ENCODE measurements at places on chromosomes 13 and 19.

GRCh38 chr13:96992633-96993032 is 1.6 kb downstream of the OXGR1 start:
- DNase-seq, result no peak

DNA sequence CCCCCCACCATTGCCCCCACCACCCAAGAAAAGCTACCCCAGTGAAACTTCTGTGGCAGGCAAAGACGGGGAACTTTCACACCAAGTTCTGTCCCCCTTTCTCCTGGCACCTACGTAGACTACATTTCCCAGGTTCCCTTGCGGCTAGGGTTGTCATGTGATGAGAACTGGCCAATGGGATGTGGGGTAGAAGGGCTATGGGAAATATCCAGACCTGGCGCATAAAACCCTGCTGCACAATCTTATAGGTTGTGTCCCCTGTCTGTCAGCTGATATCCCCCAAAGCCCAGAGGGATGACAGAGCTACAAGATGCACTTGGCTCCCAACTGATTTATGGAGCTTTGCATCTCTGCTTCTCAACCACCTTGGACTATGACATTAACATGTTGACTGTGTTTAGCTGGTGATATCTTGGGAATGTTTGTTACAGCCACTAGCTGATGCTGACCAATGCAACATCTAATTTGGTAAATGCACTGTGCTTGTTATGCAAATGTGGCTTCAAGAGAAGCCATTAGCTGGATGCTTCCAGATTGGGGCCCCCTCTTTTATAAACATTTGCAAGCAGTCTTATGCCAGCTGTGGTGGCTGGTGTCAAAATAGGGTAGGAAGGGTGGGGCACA is 6.1 kb downstream of the SH2D3A start:
- DNase-seq, result no peak

- DNase-seq, result peak; percentile 13
These were observed 34.9 kb downstream of the PAK4 start for GRCh38 chr19:39160523-39160861.

GRCh38 chr13:30725326-30726085 is 9.8 kb upstream of the ALOX5AP start:
- no peak for DNase-seq

GRCh38 chr13:112934078-112934477 is 34.9 kb upstream of the MCF2L start:
- no peak for DNase-seq

- DNase-seq, result no peak
These were observed 683 bp upstream of the DIRAS1 start for GRCh38 chr19:2721570-2722540.

DNA sequence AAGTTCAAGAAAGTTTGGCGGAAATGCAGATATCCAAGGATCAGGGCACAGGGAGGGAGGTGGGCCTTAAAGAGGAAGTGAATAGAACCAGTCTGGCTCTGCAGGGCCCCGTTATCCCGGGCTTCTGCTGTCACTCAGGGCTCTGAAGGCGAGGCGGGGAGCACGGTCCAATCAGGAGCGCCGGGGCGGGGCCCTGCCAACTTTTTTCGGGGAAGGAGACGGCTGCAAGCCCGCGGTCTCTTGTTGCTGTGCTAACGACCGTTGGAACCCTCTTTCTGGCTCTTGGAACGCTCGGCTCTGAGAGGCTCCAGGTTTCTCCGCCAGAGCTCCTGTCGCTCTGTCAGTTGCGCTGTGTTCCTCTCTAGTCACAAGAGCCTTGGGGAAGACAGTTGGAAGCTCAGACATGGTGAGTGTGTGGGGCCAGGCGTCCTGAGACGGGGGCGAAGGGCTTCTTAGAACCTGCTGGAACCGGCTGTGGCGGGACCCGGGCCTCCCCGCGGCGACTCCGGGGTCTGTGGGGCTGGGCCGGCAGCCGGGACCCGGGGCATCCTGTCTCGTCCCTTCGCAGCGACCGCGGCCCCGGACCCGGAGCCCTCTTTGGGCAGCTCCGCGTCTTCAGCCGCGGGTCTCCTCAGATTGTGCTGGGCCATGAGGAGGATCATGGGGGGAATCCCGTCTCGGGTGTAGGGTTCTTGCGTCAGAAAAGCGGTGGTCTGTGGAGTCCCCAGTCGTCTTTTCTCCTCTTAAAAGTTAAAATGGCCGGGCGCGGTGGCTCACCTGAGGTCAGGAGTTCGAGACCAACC is 27.7 kb downstream of the ZNF844 start:
- peak; percentile 71 for DNase-seq

DNA sequence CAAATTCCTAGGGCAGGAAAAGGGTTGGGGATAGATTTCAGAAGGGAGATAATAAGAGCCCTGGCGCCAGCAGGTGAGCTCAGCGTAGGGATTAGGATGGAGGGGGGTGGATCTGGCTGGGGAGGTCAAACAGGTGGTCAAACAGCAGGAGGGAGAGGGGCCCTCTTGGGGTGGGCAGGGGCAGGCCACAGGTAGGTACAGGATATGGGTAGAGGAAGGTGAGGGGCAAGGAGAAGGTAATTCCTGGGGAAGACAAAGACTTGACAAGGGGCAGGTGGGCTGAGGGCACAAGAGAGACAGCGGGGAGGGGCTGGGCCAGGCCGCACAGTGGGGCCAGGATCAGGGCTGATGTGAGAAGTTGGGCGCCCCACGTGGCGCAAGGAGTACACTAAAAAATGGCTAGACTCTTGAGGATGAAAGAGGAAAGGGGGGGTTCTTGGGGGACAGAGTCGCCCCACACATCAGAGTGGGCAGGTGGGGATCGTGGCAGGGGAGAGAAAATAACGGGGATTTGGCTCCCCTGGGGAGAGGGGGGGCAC is 713 bp downstream of the KRI1 start:
- peak; percentile 26 for DNase-seq

DNA sequence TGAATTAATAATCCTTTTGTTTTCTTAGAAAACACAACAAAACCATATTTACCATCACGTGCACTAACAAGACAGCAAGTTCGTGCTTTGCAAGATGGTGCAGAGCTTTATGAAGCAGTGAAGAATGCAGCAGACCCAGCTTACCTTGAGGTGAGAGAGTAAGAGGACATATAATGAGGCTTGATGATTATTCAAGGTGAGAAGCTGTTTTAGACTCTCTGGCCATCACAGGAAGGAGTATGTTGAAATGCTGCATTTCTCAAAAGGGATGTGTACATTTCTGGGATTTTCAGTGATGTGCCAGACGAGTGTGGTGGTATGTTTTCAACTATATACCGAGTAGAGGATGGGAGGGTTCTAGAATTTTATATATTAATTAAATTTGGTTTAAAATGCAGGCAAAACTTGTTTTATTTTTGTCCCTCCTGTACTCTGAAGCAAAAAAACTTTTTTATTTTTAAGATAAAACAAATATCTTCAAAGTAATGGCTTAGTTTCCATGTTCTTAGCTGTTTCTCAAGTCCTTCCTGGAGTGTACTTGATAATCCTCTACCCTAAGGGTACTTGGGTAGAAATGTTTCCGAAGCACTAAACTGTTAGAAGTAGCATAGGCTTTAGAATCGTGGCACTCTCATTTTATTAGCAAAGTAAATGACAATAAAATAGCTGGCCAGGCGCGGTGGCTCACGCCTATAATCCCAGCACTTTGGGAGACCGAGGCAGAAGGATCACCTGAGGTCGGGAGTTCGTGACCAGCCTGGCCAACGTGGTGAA is 51.1 kb downstream of the N4BP2L1 start:
- no peak for DNase-seq

DNA sequence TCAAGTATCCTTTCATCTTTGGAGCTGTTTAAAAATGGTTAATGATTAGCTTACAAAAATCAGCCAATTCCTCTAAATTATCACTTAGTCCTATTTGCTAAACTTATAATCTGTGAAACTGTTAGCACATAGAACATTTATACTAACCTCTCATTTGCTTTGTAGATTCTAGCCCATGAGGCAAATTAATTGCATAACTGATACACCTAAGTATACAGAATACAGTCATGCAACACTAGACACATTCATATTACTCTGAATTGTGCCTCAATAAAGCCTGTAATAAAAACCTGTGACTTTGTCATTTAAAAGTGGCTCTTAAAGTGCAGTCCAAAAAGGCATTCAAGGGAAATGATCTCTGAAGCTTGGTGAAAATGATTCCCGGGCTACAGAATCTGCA is 21.0 kb downstream of the SERPINE3 start:
- DNase-seq, result no peak

DNA sequence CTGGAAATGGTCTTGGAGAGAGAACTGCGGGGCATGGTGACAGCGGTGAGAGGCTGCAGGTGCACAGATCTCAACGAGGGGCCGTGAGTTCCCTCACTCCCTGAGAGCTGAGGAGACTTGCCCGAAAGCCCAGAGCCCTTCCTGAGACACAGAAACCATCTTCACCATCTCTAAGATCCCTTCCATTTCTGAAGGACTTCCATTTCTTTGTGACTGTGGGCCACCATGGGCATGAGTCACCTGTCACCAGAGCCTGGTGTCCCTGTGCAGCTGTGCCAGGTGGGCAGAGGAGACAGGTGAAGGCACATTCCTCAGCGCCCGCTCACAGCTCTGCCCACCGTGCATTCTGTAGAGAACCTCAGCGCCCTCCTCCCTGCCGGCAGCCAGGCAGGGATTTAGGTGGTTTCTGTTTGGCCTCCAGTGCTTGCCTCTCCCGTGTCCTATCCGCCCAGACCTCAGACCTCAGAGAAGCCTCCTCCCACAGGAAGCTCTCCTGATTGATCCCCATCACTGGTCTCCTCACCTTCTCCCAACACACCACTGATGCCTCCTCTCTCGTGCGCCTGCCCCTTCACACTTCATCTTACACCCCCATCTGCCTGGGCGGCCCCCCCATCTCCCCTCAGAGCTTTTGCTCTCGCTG is 24.2 kb downstream of the SH3GL1 start:
- DNase-seq, result no peak

GRCh38 chr19:47313754-47314295 is 4.2 kb downstream of the C5AR1 start:
- no peak for DNase-seq

DNA sequence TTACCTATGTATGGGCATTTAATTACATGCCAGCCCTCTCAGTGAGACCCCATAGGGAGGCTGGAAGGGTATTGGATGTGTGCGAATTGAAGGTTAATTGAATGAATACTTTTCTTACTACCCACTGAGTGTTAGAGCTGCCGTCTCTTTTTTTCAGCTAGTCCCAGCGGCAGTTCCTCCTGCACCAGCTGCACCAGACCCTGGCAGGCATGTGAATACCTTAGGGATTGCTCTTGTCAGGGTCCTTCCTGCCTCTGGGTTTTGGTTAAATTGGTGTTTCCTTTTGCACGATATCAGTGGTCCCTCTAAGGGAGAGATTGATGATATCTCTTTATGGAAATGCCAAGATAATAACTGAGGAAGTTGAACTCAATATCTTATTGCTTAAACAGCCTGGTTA is 9.8 kb upstream of the CXCL17 start:
- DNase-seq, result no peak

GRCh38 chr13:113762538-113762937 is 3.5 kb downstream of the TMEM255B start:
- no peak for DNase-seq

DNA sequence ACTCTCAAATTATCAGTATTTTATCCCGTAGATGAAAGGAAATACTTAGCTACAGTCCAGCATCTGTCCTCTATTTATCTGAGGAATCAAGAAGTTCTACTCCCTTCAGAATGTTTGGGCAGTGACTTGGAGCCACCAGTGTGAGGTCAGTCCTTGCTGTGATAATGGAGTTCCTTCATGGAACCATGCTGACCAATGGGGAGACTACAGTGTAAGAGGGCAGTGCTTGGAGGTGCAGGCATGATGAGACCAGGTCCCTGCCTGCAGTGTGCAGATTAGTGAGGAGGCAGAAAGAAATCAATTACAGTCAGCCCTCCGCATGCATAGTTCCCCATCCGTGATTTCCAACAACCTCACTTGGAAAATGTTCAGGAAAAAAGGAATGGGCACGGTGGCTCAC is at the start of gene C19orf18:
Gene C19orf18 (minus strand): TSS at position 101 of the 400 bp plus-strand sequence. CDS start 102 bp downstream, outside the sequence.
- DNase-seq, result no peak

- DNase-seq, result no peak
These were observed 19.6 kb downstream of the TFDP1 start for GRCh38 chr13:113604186-113604585.

GRCh38 chr13:98803111-98803561 is 50.7 kb upstream of the SLC15A1 start:
- no peak for DNase-seq

GRCh38 chr13:96089749-96090239 is at the start of gene HS6ST3:
Gene HS6ST3, plus strand, starts transcription at chr13:96090107.
- peak; percentile 15 for DNase-seq

- DNase-seq, result no peak
These were observed 10.6 kb upstream of the LRRC25 start for GRCh38 chr19:18408053-18408476.

- no peak for DNase-seq
These were observed 36.0 kb upstream of the MIR17HG start for GRCh38 chr13:91311491-91311890.

DNA sequence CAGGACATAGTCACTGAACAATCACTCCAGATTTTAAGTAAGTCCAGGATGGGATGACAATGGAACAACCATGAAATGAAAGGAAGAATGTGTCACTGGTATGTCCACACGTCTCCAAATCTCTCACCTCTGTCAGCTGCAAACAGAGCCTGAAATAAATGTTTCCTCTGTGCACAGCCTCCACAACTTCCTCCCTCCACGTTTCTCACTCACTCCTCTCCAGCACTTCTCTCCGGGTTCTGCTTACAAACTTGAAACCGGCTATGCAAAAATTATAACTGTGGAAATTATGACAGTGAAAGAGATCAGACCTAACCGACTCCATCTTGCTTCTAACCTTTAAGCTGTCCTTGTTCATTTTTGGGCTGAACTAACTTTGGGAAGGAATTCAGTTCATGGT is 35.0 kb upstream of the ALOX5AP start:
- no peak for DNase-seq

GRCh38 chr19:2044709-2045500 is 6.1 kb downstream of the MKNK2 start:
- no peak for DNase-seq

GRCh38 chr13:103391936-103392335 is 325.7 kb upstream of the SLC10A2 start:
- no peak for DNase-seq

DNA sequence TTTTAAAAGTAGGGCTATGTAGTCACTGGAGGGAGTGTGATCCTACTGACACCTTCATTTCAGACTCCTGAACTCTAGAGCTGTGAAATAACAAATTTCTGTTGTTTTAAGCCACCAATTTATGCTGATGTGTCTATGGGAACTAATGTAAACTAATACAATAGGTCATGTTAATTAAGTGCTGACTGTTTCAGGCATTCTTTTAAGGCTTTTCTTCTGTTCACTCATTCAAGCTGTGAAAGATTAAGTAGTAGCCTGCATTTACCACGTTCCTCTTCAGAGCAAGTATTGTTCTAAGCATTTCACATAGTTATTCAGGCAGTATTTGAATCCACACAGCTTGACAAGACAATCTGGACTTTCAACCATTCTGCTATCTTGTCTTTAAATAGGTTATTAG is 1135.0 kb downstream of the SLITRK1 start:
- DNase-seq, result no peak

- DNase-seq, result no peak
These were observed 129.4 kb downstream of the AKAP11 start for GRCh38 chr13:42401376-42401775.

GRCh38 chr13:60260440-60260839 is 96.7 kb upstream of the DIAPH3 start:
- no peak for DNase-seq

All from endothelial cell of umbilical vein (primary cell).